Hypothalamus (tissue), 51 donors: ENCODE measurements at places on chromosomes 2 and 18.

DNA sequence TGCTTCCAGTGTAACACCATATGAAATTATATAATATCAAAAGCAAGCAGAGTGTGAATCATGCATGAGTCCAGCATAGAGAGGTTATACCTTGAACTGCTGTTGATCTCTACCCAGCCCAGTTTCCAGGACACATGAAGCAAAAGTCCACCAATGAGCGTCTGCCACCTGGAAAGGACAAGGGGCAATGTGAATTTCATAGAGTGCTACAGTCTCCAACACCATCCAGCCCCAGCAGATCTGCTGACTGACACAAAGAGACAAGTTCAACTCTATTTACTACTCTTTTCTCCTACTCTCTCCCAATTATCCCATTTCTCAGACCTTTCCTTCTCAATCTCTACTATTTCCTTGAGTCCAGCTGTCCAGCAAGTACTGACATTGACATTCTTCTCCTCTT is 31.8 kb upstream of the RIOK3 start:
- DNase-seq: no peak

GRCh38 chr2:3490191-3491170 is 28.9 kb downstream of the ADI1 start:
- DNase-seq: no peak

DNA sequence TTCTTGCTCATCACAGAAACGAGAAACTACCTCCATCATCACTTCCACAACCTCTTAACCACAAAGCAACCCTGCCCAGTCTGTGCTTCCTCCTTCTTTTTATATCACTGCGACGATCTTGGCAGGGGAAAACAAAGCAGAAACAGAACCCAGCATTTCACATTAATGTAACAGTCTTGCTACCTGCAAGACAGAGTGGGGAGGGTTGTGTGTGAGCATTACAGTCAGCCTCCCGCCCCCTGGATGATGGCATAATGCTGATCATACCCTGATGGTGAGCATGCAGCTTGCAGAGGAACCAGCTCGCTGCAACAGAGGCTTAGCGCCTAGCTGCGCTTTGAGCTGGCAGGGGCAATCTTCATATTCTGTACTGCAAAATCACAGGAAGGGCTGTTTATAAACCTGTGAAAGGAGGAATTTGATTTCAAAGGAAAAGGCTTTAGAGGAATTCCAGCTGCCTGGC is 376.1 kb downstream of the IRS1 start:
- DNase-seq: no peak

GRCh38 chr2:102337481-102338386 is 17.9 kb upstream of the IL18R1 start:
- no peak for DNase-seq
